GM06990 (cell line): ENCODE measurements at places on chromosomes 7 and 10.

DNA sequence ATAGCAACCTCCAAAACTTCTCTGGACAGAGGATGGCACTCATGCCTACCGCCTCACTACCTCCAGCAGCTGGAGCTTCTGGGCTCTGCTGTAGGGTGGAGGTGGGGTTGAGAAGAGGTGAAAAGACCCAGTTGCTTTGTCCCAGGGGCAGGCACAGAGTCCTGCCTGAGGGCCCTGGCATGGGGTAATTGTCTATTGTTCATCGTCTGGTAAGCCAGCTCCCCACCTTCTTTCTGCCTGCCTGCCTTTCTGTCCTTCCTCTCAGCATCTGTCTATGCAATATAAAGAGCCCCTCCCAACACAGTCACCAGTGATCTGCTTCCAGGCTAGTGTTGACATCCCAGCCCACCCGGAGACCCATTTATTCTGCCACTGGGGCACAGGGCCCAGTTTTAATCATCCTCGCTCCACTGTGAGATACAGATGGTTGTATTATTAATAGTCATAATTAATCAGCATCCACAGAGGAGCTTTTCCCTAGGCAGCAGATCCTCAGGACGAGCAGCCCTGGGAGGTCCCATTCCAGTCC lies 39.0 kb downstream of the ZMIZ1 start:
- no peak for DNase-seq

DNA sequence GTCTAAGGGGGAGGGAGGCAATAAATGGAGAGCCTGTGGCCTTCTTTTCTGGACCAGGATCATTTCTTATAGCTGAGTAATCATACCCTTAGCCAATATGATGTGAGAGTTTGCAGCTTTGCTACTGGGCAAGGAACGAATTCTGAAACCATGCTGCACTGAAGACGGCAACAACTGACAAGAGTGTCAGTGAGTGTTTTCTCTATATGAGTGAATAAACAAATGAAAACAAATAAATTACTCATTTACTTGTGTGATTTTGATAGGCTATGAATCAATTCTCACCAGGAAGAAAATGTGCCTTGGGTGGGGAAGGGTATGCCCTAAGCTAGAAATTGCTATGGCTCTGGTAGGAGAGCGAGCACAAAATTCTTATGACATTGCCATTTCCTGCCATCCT lies 79.4 kb upstream of the LRRN3 start:
- DNase-seq: no peak

DNA sequence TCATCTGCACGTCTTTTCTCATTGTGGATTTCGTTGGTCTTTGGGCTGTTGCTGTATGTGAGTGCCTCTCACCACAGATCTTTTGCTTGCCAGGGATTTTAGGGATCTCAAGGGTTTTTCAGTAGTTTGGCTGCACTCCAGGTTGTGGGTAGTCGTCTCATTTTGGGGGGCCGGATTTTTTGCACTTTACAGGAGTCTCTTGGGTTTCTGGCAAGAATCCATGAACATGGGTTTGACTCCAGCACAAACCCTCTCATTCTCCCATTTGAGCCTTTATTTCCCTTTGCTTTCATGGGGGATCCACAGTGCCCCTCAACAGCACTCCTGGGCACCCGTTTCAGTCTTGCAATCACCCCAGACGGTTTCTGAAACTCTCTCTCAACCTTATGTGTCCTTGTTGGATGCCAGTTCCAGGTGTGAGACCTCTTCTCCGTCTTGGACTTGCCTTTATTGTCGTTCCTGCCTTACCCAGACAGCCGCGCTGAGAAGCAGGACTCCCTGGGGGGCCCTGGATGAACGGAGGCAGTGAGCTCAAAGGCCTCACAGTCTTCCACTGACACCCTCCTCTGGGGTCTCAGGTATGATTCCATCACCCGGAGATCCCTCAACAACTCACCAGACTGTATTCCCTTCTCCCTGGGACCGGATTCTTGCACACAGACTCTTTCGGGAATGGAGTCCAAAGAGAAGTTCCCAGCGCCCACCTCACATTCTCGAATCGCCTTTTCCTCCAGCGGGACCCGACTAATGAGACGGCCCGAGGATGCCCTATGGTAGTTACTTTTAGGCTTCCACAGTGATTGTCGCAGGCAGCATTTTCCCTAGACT lies 18.8 kb upstream of the ZNF273 start:
- no peak for DNase-seq

- DNase-seq: peak; percentile 66
Measured at GRCh38 chr10:21517134-21518031, 8.1 kb downstream of the SKIDA1 start.

GRCh38 chr10:16989826-16990293 lies 139.8 kb downstream of the CUBN start:
- DNase-seq: no peak

DNA sequence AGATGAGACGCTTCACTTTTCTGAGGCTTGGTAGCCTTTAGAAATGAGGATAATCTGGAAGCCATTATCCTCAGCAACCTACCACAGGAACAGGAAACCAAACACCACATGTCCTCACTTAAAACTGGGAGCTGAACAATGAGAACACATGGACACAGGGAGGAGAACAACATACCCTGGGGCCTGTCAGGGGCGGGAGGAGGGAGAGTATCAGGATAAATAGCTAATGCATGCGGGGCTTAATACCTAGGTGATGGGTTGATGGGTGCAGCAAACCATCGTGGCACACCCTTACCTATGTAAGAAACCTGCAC lies 48.9 kb downstream of the LRGUK start:
- no peak for DNase-seq

DNA sequence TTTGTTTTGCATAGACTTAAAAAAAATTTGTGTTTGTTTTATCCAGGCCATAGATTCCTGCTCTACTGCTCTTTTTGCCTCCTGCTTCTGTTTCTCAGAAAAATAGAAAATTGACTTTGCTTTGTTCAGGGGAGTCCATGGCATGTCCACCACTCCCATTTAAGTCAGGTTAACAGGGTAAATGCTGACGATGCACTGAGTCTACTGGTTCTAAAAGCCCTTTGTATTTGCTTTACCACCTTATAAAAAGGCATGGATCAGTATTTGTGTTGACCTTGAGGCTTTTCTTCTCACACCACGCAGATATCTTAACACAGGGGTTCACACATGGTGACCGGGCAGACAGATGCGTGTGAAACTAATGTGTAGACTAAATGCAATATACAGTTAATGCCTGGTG lies 139.5 kb upstream of the RHEB start:
- DNase-seq: no peak

GRCh38 chr7:115476671-115477181 lies 553.8 kb downstream of the TFEC start:
- no peak for DNase-seq

DNA sequence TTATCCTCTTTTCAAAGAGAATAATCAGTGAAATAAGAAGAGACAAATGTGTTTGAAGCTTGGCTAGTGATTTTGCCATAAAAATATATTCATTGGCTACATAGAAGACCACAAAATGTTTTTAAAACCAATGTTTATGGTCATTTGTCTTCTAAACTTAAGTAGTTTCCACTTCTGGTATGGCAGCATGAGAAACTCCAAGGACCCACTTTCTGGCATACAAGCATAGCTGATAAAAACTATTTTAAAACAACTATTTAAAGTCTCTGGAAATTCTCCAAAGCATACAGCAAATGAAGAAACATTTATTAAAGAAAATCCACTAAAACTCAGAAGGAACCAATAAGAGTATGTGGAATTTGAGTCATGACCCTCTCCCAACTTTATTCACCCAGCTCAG lies 89.2 kb upstream of the TOMM7 start:
- DNase-seq: no peak

DNA sequence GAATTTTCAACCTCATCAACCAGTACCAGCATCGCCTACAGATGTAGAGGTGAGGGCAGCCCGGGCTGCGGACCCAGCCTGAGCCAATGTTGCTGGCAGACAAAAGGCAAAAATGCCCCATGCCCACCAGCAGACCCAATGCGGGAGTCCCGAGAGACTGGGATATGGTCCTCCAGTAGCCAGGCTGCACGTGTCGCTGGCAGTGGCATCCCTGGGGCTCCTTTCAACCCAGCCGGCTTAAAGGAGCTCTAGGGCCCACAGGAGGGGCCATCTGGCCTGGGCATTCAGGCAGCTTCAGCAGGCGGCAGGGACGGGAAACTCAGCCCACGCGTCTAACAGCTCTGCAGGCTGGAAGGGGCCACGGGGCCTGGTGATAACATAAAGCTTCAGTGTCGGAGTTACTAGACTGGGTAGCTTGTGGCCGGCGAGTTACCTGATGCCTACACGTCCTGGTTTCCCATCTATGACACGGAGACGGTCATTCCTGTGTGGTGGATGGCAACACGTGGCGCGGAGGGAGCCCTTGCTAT lies 70.7 kb downstream of the PROSER2 start:
- no peak for DNase-seq

DNA sequence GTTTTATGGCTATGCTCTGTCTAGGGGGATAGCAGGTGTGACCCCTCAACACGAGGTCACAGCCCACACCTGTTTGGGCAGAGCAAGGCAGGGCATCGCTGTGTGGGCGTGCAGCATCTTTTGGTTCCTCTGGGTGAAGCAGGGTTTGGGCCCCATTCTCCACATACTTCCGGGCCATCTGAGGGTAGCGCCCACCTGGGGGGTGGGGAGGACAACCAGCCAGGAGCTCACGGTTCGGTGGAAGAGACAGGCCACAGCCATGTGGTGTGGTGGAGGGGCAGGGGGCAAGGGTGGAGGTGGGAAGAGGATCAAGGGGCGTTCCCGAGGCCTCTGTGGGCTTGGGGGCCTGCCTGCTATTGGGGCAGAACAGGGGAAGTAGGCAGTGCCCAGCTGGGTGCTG lies 2.4 kb downstream of the SH2B2 start:
- DNase-seq: peak; percentile 71

DNA sequence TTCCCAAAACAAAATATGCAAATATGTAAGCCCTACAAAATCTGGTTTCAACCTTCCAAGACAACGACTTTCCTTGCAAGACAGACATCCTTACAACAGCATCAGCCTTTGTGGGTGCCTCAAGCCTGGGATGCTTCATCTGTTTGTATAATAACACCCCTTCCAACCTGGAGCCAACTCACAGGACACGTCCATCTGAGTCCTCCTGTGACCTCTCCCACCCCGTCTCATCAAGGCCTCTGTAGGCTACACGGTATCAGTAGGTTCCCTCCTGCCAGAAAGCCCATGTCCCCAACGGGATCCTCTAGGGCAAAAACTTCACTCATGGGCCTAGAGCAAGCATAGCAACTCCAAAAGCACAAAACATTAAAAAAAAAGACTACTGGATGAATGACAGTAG lies 173.2 kb downstream of the TNS3 start:
- DNase-seq: no peak

DNA sequence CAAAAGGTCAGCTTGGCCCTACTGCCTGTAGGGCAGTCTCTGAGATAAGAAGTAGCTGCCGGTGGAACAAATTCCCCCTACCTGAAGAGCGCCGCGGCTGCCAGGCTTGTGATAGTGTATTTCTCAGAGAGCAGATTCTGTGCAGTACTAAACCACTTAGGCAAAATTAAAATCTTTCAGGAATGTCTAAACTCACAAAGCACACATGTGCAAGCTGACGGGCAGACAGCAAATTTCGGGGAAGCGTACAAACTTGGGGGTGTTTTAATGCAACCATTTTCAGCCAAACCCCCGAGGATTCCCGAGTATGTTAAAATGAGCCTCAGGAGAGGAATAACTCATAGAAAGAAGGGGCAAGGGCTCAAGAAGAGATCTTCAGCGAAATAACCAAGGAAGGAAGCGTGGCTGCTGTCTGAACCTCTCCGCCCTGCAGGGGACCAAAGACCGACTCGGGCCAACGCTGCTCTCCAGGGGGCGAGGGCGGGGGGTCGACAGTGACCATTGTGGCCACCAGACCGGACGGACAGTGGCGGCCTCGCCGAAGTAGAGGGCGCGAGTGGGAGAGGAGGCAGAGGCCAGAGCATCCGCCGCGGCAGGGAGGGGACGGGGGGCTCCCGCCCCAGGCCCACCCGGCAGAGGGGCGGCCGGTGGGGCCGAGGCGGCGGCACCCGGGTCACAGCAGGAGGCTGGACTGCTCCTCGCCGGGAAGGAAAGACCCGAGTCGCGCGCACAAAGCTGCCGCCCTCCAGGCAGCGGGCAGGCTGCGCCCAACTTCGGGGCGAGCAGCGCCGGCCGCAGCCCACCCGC lies 819 bp downstream of the HYCC1 start:
- DNase-seq: peak; percentile 41

- DNase-seq: peak; percentile 35
Measured at GRCh38 chr10:132420981-132421846, 24.2 kb downstream of the PWWP2B start.

DNA sequence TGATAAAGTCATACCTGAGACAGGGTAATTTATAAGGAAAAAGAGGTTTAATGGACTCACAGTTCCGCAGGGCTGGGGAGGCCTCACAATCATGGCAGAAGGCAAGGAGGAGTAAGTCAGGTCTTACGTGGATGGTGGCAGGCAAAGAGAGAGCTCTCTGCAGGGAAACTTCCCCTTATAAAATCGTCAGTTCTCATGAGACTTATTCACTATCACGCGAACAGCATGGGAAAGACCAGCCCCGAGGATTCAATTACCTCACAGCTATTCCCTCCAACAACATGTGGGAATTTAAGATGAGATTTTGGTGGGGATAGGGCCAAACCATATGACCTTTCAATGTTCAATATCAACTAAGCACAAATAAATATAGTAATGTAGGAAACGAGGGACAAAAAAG lies 559.4 kb upstream of the KCND2 start:
- DNase-seq: no peak

DNA sequence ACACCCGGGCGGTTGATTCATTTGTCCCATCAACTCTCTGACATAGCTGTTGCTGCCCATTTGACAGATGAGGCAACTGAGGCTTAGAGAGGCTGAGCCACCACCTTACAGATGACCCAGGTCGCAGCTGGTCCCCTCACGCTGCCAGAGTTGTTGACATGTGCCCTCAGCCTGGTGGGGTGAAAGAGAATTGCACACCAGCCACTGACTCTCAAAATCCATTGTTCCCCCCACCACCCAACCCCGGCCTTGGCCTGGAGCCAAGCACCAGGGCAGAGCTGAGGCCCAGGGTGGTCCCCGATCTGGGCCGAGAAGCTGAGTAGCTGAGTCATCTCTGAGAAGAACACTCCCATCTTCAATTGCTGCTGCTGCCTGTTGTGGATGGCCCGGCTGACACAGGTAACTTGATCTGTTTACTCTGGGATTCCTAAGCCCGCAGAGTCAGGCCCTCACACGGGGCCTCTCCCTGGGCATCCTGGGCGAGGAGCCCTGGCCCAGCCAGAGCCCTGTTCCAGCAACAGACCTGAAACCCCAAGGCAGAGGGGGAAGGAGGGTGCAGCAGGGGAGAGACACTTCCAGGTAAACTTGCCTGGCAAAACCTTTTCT lies 27.5 kb downstream of the PVRIG start:
- DNase-seq: no peak

- DNase-seq: no peak
Measured at GRCh38 chr10:75508239-75508813, 76.9 kb downstream of the LRMDA start.

DNA sequence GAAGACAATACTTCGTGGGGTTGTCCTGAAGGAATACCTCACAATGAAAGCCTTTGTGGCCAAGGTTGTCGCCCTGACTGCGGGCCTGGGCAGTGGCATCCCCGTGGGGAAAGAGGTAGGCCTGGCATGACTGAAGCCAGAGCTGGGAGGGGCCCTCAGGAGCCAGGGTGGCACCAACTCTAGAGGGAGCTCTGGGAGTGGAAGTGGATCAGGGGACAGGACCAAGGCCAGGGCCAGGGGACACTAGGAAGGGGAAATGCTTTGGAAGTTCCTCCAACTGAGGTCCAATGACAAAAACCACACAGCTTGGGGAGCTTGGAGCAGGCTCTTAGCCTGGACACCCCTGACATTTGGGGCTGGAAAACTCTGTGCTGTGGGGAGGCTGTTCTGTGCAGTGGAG lies 5.8 kb downstream of the CLCN1 start:
- no peak for DNase-seq

GRCh38 chr7:135199439-135199838 lies 11.9 kb downstream of the WDR91 start:
- DNase-seq: no peak

GRCh38 chr10:14190702-14191101 lies 140.0 kb downstream of the FRMD4A start:
- DNase-seq: no peak
